NCI-H82 (cell line): ENCODE measurements at places on chromosomes 16 and 17.

GRCh38 chr17:59151591-59151990, 3.4 kb downstream of the SKA2 start:
- DNase-seq, result no peak

DNA sequence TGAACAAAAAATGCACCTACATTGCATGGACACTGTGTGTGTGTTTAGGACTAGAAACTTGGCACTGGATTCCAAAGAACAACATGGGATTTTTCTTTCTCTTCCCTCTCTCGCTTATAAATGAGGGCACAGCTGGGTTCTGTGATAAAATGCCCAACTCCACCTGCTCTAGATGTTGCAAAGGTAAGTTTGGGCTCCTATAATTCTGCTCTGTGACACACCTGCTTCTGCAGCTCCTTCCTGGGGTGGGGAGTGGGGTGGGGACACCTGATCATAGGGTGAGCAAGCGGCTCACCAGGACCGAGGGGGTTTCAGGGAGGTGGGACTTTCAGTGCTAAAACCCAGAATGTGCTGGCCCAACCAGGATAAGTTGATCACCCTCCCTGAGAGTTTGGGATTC, 104.3 kb downstream of the AXIN2 start:
- no peak for DNase-seq

- DNase-seq, result no peak
Measured at GRCh38 chr16:82389956-82390650, 220.1 kb upstream of the MPHOSPH6 start.

GRCh38 chr17:2214047-2214928, 89.3 kb downstream of the SMG6 start:
- no peak for DNase-seq

DNA sequence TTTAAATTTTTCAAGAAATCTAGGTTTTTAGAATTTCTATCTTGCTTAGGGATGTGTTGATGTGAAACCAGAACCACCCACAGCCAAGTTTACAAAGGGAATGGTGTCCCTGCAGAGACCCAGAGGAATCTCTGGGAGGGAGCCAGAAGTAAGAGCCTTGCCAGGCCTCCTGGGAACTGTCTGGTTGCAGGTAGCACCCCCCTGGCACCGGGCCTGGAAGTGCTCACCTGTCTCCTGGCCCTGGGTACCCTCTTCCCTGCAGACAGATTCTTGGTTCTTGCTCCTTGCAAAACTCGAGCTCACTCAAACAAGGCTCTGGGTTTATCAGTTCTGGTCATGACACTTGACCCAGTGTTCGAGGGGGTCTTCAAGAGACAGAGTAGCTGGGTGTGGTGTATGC, 24.6 kb upstream of the ZFP90 start:
- DNase-seq, result no peak

DNA sequence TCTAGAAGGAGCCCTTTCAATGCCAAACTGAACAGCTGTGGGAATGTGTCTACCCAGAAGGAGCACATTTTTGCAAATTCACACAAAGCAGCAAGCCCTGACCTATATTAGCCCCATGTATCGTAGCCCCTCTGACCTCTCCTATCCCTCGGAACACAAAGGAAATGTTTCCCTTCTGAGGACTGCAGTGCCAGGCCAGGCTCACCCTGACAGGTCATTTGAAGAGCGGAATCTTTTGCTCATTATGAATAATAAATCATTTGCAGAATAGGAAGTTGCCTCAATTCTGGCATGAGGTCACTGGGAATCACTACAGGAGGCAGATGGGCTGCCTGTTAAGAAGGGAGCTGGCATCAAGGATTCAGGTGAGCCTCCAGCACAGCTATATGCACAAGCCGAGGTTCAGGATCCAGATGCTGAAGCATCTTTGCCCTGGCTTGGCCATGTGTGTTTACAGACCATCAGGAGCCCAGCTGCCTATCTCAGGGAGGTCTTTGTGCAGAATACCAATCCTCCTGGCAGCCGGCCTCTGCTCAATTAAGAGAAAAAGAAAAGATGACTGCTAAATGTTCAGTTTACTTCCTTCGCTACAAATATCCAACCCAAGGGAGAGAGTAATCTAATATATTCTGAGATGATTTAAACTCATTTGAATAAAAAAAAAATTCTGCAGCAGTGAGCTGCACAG, 119.4 kb downstream of the USP31 start:
- no peak for DNase-seq

GRCh38 chr17:76543826-76544545, 4.1 kb downstream of the PRCD start:
- DNase-seq, result peak; percentile 82

DNA sequence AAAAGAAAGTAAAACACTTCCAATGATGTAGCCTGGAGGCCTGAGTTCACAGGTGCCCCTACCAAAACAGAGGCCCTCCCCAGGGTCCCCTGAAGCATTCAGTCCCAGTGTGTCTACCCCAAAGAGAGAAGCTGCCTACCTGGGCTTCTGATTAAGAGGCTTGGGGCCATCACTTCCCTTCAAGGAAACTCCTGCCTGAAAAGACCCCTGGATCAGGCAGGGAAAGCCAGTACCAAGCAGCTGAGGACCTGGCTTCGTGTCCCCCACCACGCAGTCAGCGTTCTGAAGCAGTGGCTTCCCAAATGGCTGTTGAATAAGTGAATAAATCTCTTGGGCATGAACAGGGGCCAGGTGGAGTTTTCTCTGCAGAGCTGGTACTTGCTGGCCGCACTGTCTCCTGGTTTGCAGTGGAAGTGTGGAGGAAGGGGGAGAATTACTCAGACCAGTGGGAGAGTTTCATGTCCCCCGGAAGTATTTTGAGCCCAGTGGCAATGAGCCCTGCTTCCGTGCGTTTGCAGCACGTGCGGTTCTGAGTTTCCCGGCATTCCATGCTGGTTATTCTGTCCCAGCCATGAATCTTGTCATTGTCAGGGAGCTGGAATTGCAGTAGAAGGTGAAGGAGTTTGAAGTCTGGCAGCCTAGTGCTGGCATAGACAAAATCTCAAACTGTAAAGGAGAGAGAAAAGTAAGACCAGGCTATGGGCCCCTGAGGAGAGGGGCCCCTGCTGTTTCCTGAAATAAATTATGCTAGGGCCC, 27.0 kb downstream of the RMI2 start:
- DNase-seq, result no peak

GRCh38 chr16:59993101-59993500, 1259.0 kb upstream of the GOT2 start:
- peak; percentile 22 for DNase-seq

- DNase-seq, result no peak
Measured at GRCh38 chr16:19488213-19488640, 33.7 kb downstream of the GDE1 start.

GRCh38 chr16:1335996-1336395, 2.6 kb downstream of the BAIAP3 start:
- DNase-seq, result peak; percentile 31

- no peak for DNase-seq
Measured at GRCh38 chr17:50015146-50015545, 20.1 kb upstream of the DLX3 start.
